ENCODE measurements at places on chromosomes 3 and 15.

- DNase-seq: no peak
Measured at GRCh38 chr3:123644358-123644757, 59.5 kb upstream of the HACD2 start.

DNA sequence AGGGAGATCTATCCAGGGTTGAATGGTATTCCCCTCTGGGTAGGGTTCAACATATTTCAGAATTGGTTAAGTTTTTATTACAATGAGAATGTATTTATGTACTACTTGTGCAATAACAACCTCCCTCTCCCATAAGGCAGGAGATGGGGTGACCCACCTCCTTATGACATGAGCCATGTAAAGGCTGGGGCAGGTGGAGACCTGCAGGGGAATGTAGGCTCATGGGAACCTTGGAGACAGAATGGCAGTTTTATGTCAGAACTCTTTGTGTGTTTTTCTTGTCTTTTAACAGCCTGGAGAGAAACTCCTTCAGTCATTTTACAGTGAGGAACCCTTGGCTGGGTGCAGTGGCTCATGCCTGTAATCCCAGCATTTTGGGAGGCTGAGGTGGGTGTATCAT, 24.6 kb upstream of the INSYN1 start:
- DNase-seq: no peak

DNA sequence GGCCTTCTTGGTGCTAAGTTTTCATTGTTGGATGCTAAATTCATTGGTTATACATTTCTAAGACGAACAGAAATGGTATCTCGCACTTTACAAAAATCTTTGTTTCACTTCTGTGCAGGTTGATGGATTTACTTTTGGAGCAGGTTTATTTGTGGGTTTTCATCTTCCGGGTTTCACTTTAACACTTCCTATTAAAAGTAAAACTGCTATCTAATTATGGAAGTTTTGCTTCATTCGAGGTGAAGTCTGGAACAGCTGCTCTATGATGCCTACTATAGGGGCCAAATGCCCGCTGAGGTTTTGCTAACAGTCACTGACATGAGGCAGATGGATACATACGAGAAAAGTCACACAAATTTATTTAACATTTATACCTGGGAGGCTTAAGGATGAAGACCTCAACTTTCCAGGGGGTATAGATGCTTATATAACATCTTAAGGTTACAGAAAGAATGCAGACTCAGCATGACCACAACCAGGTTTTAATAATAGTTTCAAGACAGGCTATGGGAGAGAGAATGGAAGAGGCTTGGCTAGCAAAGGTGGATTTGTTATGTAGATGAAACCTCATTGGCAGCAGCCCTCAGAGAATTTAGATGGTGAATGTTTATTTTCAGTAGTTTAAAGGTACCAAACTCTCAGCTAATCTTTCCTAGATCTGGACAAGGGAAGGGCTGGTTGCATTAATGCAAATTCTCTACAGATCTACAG, 54.2 kb downstream of the OSTN start:
- no peak for DNase-seq

DNA sequence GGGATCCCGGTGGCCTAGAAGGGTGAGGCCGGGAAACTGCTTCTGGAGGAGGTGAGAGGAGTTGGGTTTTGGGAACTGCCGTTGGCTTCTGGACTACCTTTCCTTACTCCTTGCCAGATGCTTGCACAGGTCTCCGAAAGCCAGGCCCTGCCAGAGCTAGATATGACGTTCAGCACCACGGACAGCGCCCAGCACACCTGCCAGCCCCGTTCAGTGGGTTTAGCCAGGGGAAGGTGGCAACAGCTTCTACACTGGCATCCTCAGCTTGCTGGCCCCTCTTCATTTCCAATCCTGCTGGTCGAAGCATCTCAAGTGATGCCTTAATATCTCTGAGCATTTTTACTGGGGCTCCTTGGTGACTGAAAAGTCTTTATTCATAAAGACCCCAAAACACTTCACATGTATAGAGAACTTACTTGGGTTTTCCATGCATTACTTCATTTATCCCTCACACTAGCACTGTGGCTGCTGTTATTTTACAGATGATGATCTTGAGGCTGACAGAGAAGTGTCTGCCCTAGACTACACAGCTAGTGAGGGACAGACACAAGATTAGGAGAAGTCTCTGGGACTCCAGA, 21.9 kb downstream of the HCN4 start:
- DNase-seq: peak; percentile 78

- no peak for DNase-seq
Measured at GRCh38 chr3:20912406-20912805, 726.4 kb upstream of the SGO1 start.

- peak; percentile 62 for DNase-seq
Measured at GRCh38 chr3:14440531-14441239, 38.3 kb downstream of the SLC6A6 start.

DNA sequence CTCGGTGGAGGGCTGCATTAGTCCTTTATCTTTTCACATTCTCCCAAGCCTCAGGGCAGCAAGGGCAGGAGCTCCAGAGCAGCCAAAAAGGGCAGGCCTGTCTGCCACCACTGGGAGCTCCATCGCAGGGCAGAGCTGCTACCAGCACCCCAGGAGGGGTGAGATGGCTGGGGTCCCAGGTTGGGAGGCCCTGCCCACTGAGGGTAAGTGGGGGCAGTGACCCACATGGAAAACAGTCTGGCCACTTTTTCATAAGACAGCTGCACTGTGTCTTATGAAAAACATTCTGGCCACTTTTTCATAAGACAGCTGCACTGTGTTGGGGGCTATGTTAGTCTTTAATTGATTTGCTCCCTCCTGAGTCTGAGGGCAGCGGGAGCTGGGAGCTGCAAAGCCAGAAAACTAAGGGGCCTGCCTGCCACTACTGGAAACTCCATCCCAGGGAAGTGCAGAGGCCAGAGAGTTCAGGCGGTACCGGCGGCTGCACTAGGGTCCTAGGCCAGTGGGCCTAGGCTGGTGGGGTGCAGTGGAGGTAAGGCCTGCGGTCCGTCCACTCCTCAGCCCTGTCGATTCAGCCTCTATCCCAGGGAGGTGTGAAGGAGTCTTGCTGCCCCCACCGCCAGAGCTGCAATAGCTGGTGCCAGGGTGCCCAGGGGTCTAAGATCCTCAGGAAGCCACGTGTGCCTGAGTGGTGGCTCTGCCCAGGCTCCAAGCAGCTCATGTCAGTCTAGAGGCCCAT, 45.4 kb downstream of the TMCO5A start:
- DNase-seq: no peak

GRCh38 chr3:48157950-48158376, 30.3 kb downstream of the CDC25A start:
- DNase-seq: peak; percentile 72

GRCh38 chr15:63234451-63234870, 42.9 kb upstream of the APH1B start:
- no peak for DNase-seq
